Stimulated activated CD8-positive, alpha-beta memory T cell treated with anti-CD3 and anti-CD28 coated beads, Interleukin-2, amount 100 ng/mL, for 48 hours (primary cell): ENCODE measurements at places on chromosomes 5 and 9.

- DNase-seq, result no peak
Measured at GRCh38 chr9:80410106-80410505, 838.3 kb downstream of the TLE4 start.

- DNase-seq, result no peak
Measured at GRCh38 chr9:124452841-124453585, 2.8 kb downstream of the ADGRD2 start.

DNA sequence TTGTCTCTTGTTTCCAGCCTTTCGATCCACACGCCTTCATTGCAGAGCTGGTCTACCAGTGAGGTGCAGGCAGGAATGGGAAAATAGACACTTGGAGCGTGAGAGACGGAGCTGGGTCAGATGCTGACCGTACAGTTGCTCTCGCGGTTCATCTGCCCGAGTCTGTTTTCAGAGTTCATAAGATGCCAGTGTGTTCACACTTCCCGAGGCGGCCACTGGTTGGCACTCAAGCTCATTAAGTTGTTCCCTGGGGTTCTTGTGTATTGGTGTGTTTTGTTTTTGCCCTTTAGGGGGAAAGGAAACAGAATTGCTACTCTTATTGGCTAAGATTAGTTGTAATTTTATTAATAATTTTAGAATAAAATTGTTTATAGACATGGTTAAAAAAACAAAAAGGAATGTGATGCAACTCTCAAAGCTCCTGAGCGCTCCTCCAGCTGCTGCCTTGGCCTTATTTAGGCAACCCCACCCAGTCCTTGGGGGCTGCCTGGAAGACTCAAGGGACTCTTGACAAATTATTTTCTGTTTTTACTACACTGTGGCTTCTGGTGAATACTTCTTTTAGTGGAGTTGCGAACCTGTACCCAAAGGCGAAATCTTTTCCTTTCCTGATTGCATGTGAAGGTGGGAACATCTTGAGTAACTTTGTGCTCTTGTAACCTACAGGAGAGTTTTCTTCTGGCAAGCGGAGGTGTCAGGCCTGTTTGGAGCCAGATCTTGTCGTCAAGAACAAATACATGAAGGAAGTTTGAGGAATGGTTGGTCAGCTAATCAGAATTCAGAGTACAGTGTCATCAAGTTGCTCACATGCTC lies 146.1 kb downstream of the MAST4 start:
- DNase-seq, result no peak

DNA sequence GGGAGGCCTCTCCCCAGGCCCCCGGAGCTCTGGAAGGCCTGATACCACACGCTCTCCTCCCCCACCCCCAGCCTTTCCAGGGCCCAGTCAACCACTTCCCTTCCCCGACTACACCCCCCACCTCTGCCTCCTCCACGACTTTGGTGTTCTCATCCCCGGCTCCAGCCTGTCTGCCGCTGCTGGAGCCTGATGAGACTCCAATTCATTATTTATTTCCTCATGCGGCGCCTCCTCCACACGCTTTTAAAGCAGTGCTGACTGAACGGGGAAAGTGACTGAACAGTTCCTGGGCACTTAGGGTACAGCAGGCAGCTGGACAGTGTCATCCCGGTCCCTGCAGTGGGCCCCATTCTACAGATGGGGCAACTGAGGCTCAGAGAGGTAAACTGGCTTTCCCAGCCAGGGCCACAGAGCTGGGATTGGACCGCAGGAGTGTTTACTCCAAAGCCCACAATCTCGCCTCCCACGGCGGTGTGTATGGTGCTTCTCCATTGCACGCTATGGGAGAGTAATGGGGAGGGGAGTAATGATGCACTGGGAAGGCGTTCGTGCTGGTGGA lies 15.9 kb upstream of the RPL26L1 start:
- DNase-seq, result no peak

DNA sequence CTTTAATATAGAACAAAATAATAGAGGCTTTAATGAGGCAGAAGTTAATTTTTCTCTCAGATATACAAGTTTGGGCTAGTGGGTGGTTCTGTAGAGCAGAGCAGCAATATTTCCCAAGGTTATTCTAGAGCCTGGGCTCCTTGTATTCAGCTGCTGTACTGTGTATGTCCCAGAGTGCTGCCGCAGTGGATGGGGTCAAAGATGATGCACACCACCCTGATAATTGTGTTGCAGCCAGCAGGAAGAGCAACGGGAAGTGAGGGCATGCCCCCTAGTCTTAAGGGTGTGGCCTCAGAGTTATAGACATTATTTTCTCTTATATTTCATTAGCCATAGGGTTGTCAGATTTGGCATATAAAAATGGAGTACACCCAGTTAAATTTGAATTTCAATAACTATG lies 23.9 kb upstream of the KIF4B start:
- no peak for DNase-seq

- no peak for DNase-seq
Measured at GRCh38 chr5:35177783-35178182, 52.5 kb downstream of the PRLR start.

GRCh38 chr9:111961575-111961974 lies 65.0 kb downstream of the UGCG start:
- DNase-seq, result no peak

GRCh38 chr9:136856541-136857141 lies 4.5 kb downstream of the MAMDC4 start:
- no peak for DNase-seq

DNA sequence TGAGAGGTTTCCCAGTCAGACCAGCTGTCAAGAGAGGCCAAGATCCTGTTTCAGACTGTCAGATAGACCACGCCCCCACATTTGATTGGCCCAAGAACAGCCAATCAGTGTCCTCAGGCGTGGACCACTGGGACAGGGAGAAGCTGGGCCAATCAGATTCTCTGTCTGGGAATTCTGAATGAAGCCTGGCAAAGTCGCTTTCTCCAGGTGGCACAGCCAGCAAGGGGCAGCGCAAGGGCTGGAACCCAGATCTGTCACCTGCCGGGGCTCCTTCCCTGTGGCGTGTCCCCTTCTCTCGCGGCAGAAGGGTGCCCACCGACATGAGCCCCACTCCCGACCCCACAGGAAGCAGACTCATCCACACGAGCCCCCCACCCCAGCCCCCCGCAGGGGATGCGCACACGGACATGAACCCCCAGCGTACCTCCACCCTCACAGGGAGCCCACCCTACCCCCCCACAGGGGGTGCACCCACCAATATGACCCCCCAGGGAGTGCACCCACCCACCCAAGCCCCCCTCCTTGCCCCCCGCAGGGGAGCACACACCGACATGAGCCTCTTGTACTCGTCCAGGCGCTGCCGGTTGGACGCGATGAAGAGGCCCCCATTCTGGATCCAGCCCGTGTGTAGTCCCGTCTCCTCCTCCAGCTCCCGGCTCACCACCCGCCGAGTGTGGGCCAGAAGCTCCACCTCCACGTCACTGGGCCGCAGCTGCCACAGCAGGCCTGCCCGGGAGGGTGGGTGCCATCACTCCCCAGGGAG lies 6.1 kb downstream of the SARDH start:
- DNase-seq, result no peak

DNA sequence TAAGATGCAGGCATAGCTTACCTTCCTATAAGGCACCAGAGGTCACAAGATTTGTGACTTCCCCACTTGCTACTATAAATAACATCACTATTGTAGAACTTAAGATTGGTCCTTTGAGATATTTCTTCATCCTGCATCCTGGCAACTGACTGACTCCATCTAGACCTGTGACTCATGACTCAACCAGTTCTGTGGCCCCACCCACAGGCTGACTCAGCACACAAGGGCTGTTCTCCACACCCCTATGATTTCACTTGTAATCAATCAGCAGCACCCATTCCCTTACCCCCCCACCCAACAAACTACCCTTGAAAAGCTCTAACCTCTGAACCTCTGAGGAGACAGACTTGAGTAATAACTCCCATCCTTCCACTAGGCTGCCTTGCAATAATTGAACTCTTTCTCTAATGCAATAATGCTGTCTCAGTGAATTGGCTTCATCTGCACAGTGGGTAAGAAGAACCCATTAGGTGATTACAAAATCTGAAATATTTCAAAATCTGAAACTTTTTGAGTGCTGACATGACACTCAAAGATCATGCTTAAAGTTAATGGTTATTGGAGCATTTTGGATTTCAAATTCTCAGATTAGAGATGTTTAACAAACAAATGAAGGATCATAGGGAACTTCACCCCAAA lies 296.7 kb downstream of the ARL15 start:
- peak; percentile 2 for DNase-seq

DNA sequence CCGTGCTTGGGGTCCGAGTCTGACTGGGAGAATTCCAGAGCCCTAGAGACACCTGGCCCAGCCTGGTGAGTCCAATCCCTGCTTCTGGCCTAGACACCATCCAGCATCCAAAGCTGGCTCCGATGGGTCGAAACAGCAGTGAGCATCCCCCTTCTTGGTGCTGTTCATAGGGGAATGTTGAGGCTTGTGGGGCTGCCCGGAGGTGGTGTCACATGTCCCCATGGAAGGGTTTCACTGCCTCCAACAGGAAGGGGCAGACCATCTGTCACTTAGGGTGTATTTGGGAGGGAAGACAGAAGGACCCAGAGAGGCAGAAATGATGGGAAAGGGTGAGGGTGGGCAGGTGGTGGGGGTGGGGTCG lies 13.9 kb downstream of the C9orf50 start:
- no peak for DNase-seq

GRCh38 chr5:149749481-149750365 lies 19.6 kb downstream of the PPARGC1B start:
- DNase-seq, result no peak

DNA sequence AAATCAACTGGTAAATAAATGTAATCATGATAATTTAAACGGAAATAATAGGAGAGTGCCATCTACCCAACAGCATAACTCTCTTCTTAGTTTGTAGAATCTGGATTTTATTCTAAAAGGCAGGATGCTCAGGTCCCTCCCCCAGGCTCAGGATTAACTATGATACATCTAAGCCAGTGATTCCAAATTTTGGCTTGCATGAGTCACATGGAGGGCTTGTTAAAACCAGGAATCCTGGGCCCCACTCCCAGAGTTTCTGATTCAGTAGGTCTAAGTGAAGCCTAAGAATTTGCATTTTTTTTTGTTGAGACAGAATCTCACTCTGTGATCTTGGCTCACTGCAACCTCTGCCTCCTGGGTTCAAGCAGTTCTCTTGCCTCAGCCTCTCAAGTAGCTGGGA lies 62.3 kb upstream of the ZFR start:
- DNase-seq, result no peak

- DNase-seq, result no peak
Measured at GRCh38 chr9:131461166-131461565, 41.6 kb upstream of the POMT1 start.

DNA sequence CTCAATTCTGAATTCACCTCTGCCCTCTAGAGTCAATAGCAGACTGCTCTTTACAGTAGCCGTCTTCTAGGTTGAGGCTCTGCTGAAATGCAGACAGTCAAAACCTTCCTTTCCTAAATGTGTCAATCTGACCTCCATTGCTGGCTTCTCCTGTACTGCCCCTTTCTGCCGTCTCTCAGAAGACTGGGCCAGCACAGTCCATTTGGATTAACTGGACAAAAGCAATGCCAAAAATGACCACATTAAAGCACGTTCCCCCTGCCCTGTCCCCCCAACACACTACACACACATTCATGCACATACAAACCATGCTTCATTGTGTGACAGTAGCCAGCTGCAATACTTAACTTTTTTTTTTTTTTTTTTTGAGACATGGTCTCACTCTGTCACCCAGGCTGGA lies 130.2 kb upstream of the LIFR start:
- DNase-seq, result no peak

DNA sequence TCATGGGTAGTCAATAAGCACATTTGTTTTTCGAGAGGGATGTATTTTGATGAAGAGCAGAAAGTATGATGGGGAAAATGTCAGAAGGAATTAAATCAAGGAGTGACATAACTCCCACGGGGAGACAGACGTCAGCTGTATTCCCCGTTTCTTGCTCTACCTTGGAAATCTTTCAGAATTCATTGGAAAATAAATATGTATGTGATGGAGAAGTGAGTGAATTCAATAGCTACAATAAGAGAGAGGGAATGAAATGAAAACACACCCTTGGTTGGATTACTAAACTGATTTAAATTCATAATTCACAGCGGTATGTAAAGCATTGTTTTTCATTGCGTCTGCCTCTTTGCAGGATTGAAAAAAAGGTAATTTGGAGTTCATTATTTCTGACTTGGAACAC lies 209.7 kb upstream of the KLF4 start:
- DNase-seq, result no peak

DNA sequence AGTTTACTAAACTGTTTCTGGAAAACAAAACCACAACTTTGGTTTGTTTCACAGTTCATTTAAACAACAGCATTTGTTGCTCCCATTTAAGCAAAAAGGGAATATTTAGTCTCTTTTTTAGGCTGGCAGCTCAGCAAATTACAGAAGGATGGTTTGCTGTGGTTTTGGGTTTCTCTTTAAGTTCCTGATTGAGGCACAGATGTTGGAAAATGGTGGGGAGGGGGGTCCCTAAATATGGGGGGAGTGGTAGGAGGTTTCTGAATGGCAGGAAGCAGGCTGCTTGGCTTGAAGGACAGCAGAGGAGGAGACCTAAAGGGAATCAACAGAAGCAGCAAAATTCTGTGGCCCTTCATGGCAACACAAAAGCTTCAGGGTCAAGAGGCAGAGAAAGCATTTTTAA lies 263.4 kb downstream of the ZSWIM6 start:
- DNase-seq, result no peak

DNA sequence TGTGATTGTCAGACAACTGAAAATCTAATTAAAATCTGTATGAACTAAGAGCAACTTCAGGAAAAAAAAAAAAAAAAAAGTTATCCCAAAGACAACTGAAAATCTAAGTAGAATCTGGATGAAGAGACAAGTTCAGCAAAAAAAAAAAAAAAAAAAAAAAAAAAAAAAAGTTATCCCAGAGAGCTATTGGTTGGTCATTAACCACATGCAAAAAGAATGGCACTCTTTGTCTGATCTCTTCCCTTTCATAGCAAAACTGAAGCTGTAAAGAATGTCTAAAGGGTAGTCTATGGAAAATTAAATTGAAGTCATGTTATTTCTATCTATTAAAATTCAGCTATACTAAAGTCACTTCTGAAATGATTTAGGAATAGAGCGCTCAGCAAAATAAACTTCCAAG lies 32.9 kb downstream of the STRBP start:
- DNase-seq, result no peak

DNA sequence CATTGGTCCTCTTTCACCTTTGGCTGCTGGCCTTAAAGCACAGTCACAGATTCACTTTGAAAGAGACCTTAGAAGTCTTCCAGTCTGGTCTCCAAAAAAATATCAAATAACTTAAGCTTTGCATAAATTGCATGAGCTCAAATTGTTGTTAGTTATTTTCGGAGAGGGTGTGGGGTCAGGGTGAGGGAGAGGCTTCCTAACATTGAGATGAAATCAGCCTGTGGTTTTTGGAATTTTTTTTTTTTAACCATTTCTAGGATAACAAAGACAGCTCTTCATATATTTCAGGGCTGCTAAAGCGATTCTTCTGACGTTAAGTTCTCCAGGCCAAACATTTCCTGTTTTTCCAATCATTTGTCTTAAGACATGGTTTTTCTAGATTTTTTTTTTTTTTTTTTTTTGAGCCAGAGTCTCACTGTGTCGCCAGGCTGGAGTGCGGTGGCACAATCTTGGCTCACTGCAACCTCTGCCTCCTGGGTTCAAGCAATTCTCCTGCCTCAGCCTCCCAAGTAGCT lies 4.5 kb downstream of the OCLN start:
- no peak for DNase-seq

- DNase-seq, result no peak
Measured at GRCh38 chr9:18632632-18633403, 158.9 kb downstream of the ADAMTSL1 start.

- DNase-seq, result no peak
Measured at GRCh38 chr9:132586830-132587591, 4.6 kb downstream of the BARHL1 start.

GRCh38 chr5:52880541-52880940 lies 92.8 kb downstream of the ITGA1 start:
- DNase-seq, result no peak
